ENCODE measurements at places on chromosomes 5 and 9. TPM values are rescaled to one million over a fixed set of nuclear protein-coding genes. Genes with fewer than 3 reads are reported as not detected.

PLAC8L1 gene
- not detected for total RNA-seq

- no peak overlapping the region for H3K4me3 ChIP-seq
- DNase-seq: no peak
- H3K4me1 ChIP-seq: no peaks in the 10 kb centered on the region
- H3K27me3 ChIP-seq: no peaks in the 10 kb centered on the region
Measured at GRCh38 chr9:29769019-29769418, 2195.7 kb upstream of the C9orf72 start.

UNC13B gene
- total RNA-seq: 55.4 TPM

PCDHGB1 gene
- 1.2 TPM for total RNA-seq

- H3K4me1 ChIP-seq: peaks cover 9% of the 10 kb centered on the region
- H3K27ac ChIP-seq: no peak overlapping the region
- no peaks in the 10 kb centered on the region for H3K27me3 ChIP-seq
- H3K36me3 ChIP-seq: no peaks in the 10 kb centered on the region
Measured at GRCh38 chr5:125348936-125349831, 602.7 kb upstream of the ZNF608 start.

NCS1 gene
- 16.7 TPM for total RNA-seq

DNA sequence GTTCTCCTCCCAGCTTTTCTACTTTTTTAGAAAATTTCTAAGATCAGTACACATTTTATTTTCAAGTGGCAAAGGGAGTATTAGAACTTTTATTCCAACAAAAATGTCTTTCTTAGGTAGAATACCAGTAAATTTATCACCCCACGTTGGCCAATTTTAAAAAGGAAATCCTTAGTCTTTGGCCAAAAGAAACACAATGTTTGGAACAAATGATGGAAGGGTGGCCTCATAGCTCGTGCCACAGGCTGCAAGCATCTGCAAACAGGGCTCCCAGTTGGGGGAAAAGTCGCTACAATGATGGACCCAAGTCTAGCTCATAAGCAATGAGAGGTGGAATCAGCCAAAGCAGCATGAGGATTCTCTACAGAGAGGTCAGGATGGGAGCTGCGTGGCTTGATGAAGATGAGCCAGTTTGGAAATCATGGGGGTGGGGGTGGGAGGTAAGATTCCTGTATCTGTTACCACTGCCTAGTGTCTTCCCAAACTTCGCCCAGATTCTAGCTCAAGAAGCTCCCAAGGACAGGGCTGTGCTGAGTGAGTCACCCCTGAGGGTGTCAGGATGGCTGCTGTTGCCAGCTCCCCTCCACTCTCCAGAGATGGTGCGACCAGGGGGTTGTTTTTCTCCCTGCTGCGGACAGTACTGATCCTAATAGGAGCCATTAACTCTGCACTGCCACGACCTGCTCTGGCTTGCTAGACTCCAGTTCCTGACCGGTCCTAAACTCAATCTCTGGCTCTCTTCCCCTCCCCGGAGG, 75.6 kb downstream of the DCP2 start:
- H3K27me3 ChIP-seq: no peaks in the 10 kb centered on the region
- no peak for DNase-seq
- no peak overlapping the region for H3K4me3 ChIP-seq
- H3K36me3 ChIP-seq: peaks cover 3% of the 10 kb centered on the region

- DNase-seq: peak; percentile 26
- H3K4me3 ChIP-seq: no peak overlapping the region
- H3K36me3 ChIP-seq: no peaks in the 10 kb centered on the region
- no peaks in the 10 kb centered on the region for H3K4me1 ChIP-seq
Measured at GRCh38 chr9:115099901-115100300, 18.1 kb downstream of the TNC start.

PALM2AKAP2 gene
- 6.2 TPM for total RNA-seq

HMGCR gene
- 32.1 TPM for total RNA-seq

- H3K27me3 ChIP-seq: no peaks in the 10 kb centered on the region
- H3K36me3 ChIP-seq: no peaks in the 10 kb centered on the region
- H3K4me3 ChIP-seq: no peak overlapping the region
- no peak overlapping the region for H3K27ac ChIP-seq
- no peak for DNase-seq
Measured at GRCh38 chr5:92761585-92761984, 819.4 kb downstream of the NR2F1-AS1 start.

- DNase-seq: no peak
- H3K36me3 ChIP-seq: no peaks in the 10 kb centered on the region
- H3K27me3 ChIP-seq: no peaks in the 10 kb centered on the region
Measured at GRCh38 chr9:14812806-14813205, 90.3 kb upstream of the CER1 start.

DNA sequence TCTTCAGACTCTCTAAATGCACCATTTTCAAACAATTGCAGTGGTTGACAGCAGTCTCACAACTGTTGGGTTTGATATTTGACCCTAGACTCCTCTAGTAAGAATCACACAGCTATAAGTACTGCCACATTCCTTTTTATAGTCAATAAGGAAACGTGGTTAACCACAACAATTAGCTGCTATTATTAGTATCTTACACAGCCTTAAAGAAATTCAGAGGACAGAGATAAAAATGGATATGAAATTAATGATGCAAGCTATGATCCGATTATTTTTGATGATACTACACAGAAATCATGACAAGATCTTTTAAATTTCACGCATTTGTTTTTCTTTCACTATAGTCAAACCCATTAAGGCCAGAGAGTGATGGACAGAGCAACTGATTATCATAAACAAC, 288.6 kb upstream of the C9orf72 start:
- DNase-seq: no peak
- H3K27me3 ChIP-seq: no peaks in the 10 kb centered on the region
- no peak overlapping the region for H3K27ac ChIP-seq
- H3K4me3 ChIP-seq: no peak overlapping the region
- no peaks in the 10 kb centered on the region for H3K4me1 ChIP-seq

GRCh38 chr5:133801955-133802751, 166.3 kb downstream of the C5orf15 start:
- H3K4me1 ChIP-seq: no peaks in the 10 kb centered on the region
- DNase-seq: peak; percentile 36
- no peaks in the 10 kb centered on the region for H3K36me3 ChIP-seq
- no peak overlapping the region for H3K27ac ChIP-seq

DNA sequence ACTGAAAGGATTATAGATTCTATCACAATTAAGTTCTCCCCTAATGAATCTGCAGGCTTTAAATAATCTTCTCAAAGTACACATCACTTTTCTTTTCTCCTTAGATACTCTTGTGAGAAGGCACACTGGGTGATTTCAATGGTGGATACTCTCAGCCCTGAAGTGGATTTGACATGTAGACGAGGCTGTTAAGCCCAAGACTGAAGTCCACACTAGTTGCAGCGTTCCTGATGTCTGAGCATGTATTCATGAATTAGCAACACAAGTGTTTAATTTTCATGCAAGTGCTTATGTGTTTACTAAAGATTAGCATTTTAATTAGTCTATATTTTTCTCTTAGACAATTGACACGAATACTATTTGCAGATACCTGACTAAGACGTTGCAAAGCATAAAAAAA, 218.9 kb downstream of the TMEM161B start:
- no peaks in the 10 kb centered on the region for H3K36me3 ChIP-seq
- no peak overlapping the region for H3K27ac ChIP-seq
- DNase-seq: no peak
- no peak overlapping the region for H3K4me3 ChIP-seq
- H3K4me1 ChIP-seq: no peaks in the 10 kb centered on the region
- no peaks in the 10 kb centered on the region for H3K27me3 ChIP-seq

- H3K4me1 ChIP-seq: peaks cover 13% of the 10 kb centered on the region
- no peaks in the 10 kb centered on the region for H3K36me3 ChIP-seq
- H3K27me3 ChIP-seq: no peaks in the 10 kb centered on the region
- H3K4me3 ChIP-seq: no peak overlapping the region
- H3K27ac ChIP-seq: peak overlapping the region; percentile 42
- DNase-seq: peak; percentile 29
Measured at GRCh38 chr5:127664093-127664492, 15.2 kb downstream of the CTXN3 start.

DNA sequence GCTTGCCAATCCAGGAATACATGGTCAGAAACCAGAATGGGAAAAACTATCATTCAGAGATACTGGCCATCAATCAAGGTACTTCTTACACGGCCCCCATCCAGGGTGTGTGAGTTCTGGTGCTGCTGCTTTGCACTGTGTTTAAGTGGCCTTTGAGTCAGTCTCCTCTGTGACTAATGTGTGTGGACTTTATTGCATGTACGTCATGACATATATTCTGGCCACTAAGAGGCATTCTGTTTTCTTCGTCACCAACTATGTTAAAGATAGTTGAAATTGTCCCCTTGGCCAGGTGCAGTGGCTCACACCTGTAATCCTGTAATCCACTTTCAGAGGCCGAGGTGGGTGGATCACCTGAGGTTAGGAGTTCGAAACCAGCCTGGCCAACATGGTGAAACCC, 8.5 kb downstream of the EXOSC3 start:
- peaks cover 40% of the 10 kb centered on the region for H3K36me3 ChIP-seq
- DNase-seq: no peak
- no peak overlapping the region for H3K4me3 ChIP-seq
- H3K27me3 ChIP-seq: no peaks in the 10 kb centered on the region

- peak; percentile 24 for DNase-seq
- H3K36me3 ChIP-seq: no peaks in the 10 kb centered on the region
- H3K27me3 ChIP-seq: no peaks in the 10 kb centered on the region
- no peak overlapping the region for H3K4me3 ChIP-seq
- no peaks in the 10 kb centered on the region for H3K4me1 ChIP-seq
Measured at GRCh38 chr9:31140316-31140715, 1244.1 kb upstream of the ACO1 start.

GRCh38 chr5:74956278-74956677, 90.1 kb upstream of the FAM169A start:
- H3K36me3 ChIP-seq: no peaks in the 10 kb centered on the region
- no peaks in the 10 kb centered on the region for H3K27me3 ChIP-seq
- H3K27ac ChIP-seq: peak overlapping the region; percentile 77
- DNase-seq: no peak
- H3K4me3 ChIP-seq: no peak overlapping the region

PCDHGB6 gene
- total RNA-seq: 4.0 TPM

DNA sequence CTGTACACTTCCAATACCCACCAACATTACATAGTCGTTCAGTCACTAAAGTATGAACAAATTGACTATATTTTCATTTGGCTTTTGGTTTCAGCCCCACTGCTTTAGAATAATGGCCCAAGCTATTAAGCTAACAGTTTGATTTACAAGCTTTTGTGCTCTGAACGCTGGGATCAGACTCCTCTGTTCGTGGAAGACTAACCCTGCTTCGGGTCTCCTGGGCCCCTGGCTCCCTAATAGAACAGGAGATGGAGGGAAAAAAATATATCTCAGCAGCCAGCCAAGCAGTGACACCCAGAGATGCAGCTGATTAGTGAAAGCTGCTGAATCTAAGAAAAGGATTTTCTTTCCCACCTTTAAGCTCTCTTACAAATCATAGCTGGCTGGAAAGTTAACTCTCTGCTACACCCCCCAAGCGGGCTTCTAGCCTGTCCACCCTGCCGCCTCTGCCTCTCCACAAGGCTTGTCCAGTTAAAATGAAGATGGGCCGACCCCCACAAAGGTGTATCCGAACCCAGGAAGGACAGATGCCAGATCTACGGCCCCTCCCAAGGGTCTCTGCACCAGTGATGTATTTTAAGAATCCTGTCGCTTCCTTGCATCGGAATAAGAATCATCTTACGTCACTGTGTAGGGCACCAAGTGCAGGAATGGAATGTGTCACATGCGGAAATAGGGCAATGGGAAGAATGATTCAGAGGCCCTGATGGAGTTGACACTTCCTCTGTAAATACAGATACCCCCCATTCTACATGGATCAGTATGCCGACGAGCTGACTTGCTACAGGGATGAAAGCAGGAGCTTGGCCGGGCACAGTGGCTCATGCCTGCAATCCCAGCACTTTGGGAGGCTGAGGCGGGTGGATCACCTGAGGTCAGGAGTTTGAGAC, 33.4 kb upstream of the BARHL1 start:
- no peaks in the 10 kb centered on the region for H3K36me3 ChIP-seq
- H3K27ac ChIP-seq: no peak overlapping the region
- peaks cover 12% of the 10 kb centered on the region for H3K4me1 ChIP-seq
- no peak for DNase-seq
- no peaks in the 10 kb centered on the region for H3K27me3 ChIP-seq

SOX30 gene
- total RNA-seq: not detected

DNA sequence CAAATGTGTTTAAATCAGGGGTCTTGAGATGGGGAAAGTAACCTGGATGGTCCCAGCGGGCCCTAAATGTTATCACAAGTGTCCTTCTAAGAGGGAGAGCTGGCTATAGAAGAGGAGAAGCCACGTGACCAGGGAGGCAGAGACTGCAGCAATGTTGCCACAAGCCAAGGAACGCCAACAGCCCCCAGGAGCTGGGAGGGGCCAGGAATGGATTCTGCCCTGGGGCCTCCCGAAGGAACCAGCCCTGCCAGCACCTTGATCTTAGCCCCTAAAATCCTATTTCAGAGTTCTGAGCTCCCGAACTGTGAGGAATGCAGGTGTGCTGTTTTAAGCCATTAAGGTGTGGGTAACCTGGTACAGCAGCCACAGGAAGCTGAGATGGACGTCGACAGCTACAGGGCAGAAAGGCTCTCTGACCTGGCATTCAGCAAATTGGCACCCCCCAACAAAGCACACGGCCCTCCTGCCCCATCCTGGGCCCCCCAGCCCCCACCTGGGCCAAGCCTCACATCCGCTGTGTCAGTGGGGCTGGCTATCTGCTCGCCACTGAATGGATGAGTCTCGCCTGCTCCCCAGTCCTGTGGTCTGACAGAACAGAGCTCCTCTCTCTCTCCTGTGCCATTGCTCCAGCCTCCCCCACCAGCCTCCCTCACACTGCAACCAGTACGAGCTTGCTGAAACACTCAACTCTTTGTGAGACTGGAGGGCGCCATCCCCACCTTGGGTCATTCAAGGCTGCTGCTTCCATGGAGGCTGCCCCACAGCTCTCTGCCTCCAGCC, 78.8 kb downstream of the ADAMTS2 start:
- no peak overlapping the region for H3K4me3 ChIP-seq
- no peaks in the 10 kb centered on the region for H3K36me3 ChIP-seq

DNA sequence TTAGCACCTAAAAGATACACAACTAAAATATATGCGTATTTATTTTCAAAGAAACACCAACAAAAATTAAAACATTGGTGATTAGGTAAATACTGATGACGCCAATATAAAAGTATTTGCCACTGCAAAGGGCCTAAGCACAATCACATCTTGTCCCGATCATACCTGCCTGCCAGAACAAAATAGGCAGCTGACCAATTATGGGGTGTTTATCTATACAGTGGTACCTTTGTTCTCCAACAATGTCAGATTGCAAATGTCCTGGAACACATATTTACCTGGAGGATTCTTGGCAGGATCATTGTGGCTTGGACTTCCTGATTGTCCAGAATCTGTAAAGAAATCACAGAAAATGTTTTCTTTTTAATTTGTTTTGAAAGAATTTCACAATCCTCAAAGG, 134.5 kb downstream of the NFIB start:
- H3K36me3 ChIP-seq: no peaks in the 10 kb centered on the region
- H3K27me3 ChIP-seq: no peaks in the 10 kb centered on the region
- DNase-seq: peak; percentile 49
